ENCODE measurements at places on chromosomes 6 and 20. TPM values are rescaled to one million over a fixed set of nuclear protein-coding genes. Genes with fewer than 3 reads are reported as not detected.

Gene TNFRSF6B
- 0.93 TPM for total RNA-seq

Gene TRMT6
- total RNA-seq: 61.8 TPM

Gene C6orf15
- total RNA-seq: not detected

Gene SPATA25
- total RNA-seq: 0.53 TPM

Gene NR2E1
- not detected for total RNA-seq

Gene HLA-DRA
- not detected for total RNA-seq
